ENCODE measurements at places on chromosomes 4 and X.

DNA sequence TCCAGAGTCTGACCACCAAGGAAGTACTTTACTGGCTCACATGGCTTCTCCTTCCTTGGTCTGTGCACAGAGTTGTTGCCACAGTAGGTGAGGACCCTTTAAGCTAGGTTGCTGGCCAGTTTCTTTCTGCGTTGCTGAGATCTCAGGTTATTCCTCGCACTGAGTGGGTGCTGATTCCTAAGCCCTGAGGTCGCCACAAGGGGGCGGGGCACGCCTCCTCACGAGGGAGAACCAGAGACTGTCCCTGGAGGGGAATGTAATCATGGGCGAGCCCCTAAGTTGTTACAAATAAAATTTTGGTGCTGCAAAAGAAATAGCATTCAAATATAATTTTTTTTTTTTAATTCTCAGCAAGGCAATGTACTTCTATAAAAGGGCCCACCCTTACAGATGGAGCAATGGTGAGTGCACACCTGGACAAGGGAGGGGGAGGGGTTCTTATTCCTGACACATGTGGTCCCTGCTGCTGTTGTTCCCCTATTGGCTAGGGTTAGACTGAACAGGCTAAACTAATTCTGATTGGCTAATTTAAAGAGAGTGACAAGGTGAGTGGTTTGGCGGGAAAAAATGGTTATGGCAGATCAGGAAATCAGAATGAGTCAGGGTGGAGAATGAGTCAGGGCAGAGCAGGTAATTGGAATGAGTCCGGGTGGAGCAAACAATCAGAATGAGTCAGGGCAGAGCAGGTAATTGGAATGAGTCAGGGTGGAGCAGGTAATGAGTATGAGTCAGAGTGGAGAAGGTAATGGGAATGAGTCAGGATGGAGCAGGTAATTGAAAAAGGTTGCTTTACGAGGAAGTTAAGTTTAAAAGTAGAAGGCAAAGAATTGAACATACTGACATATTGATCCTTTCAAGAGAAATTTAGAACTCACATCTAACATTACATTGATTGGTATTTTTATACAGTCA, 107.5 kb downstream of the VSIG4 start:
- DNase-seq, result no peak

- no peak for DNase-seq
These were observed 15.9 kb downstream of the TMEM192 start for GRCh38 chr4:165096776-165097175.

DNA sequence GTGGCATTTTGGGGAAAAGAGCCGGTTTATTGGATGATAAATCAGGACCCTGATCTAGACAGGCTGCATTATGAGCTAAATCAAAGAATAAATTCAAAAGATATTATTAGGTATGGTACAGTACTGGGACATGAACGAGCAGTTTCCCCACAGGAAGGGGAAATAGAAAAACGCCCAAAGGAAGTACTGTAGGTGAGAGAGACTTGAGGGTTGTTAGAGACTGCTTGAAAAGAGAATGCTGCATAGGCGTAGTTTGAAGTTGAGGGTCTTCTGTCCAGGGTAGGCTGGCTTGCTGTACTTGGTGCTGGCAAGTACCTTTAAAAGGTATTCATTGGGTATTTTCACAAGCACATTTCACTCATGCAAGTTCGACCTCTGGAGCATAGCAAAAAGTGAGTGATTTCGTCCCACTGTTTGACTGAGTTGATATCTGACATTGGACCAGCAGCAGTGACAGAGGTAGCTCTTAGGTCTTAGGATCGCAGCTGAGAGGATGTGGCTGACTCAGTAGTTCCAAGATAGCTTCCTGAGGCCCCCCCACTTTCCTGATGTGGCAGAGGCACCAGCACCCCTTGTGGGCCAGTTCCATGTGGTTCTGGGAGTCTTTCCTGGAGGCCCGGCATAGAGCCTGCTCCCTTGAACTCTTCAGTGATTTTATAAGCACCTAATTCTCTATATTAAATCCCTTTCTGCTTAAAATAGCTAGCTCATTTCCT, 64.3 kb downstream of the TMEM131L start:
- DNase-seq, result no peak

GRCh38 chr4:43048570-43048969, 156.1 kb downstream of the GRXCR1 start:
- no peak for DNase-seq

GRCh38 chr4:45897946-45898585, 225.8 kb downstream of the GABRG1 start:
- DNase-seq, result no peak

- DNase-seq, result no peak
These were observed 9.9 kb downstream of the FNIP2 start for GRCh38 chr4:158778712-158779111.

- no peak for DNase-seq
These were observed 110.9 kb upstream of the ENPEP start for GRCh38 chr4:110364911-110365520.

- DNase-seq, result no peak
These were observed 56.4 kb downstream of the FBXW7 start for GRCh38 chr4:152479428-152480026.

GRCh38 chr4:8045909-8046308, 106.2 kb upstream of the AFAP1 start:
- DNase-seq, result no peak

DNA sequence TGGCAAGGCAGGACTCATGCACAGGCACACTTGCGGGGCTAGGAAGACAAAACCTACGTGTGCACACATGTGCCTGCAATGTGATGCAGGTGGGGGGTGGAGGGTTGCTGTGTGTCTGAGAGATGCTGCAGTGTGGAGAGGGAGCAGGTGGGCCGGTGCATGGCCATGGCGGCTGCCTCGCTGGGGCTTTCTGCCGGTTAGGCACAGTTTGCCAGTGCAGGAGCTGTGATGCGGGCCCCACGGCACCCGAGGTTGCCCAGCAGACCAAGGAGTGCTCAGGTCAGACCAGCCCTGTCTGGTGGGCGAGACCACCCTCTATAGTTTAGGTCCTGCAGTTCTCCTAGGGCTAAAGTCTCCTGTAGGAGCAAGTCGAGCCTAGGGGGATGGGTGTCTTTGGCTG, 4.4 kb upstream of the AFM start:
- DNase-seq, result no peak

DNA sequence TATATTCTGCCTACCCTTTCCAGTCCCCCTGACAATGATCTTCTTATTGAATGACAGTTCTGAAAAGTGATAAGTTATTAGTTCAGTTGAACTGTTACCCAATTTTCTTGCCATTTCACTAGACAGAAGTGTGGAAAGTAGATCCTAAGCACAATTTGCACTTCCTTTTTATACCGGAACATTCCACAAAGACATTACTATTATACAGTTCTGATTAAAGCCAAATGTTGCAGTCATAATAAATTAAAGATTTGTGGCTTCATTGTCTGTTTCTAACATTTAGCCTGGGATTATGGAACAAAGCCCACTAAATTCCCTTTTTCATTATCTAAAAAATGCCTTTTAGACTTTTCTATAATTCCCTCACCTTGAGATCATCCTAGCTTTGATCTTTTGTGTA, 13.8 kb downstream of the SH3BGRL start:
- DNase-seq, result no peak

DNA sequence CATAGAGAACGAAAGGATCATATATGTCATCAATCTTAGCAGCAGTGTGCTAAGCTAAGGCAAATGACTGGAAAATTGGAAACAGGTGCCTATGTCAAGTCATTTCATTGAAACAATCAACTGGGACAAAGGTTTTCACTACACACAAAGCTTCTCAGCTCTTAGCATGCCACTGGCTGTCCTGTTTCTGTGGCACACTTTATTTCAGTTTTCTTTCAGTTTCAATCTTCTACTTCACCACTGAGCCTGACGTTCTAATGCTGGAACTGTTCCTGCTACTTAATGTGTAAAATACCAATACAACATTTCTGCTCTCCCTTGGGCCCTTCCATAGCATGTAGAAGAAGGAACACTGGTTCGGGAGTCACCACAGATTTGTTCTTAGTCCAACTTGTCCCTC, 378.3 kb upstream of the FMR1 start:
- DNase-seq, result no peak

DNA sequence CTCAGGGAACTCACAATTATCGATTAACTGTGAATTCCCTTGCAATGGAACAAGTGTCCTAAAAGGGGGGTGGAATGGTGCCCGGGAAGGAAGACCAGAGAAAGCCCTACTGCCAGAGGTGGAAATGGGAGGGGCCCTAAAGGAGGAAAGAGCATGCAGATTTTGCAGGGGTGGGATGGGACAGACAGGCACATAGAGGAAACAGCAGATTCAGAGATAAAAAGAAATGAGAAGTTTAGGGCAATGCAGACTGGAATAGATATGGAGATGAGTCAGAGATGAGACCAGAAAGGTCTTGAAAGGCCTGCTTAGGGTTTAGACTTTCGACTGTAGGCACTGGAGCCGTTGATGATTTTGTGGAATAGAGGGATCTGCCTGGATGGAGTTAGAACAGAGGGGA, 57.4 kb upstream of the PITX2 start:
- DNase-seq, result no peak

- no peak for DNase-seq
These were observed 759.6 kb downstream of the RAB28 start for GRCh38 chr4:12724510-12724909.

DNA sequence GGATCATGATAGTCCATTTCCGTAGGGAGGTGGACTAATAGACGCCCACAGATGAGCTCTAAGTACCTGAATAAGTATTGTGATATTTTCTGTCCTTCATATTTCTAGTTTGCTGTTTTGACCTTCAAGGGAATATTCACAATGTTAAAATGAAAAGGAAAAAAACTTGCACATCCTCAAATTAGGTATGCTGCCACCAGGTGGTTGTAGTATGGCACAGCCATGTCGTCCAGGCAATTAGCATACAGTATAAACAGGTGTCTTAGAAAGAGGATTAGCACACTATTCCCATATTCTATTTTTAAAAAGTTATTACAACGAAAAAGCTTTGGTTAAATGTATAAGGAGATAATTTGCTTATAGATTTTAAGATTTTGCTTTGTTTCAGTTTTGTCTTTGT, 802.0 kb downstream of the RPA4 start:
- DNase-seq, result no peak

- DNase-seq, result no peak
These were observed 12.8 kb downstream of the TBC1D9 start for GRCh38 chr4:140743194-140743931.

DNA sequence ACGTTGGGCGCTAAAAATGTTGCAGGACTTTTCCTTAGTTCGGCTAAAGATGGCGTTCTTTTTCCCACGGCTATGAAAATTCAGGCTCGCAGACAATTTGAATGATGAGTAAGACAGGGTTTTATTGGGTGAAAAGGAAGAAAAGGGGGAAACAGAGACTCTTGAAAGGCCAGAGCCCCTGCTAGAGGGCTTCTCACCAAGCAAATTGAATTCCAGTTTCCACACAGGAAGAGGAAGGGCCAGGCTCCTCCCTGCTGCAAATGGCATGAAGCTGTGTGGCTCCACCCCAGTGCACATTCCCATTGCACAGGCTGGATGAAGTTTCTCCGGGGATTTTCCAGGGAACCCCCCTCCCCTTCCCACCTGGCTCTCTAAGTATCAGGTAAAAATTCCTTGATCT, 210.9 kb downstream of the KLHL4 start:
- no peak for DNase-seq

- no peak for DNase-seq
These were observed 62.3 kb upstream of the NAP1L5 start for GRCh38 chr4:88759895-88760290.

- DNase-seq, result no peak
These were observed 37.1 kb downstream of the LGI2 start for GRCh38 chr4:24993551-24994080.

DNA sequence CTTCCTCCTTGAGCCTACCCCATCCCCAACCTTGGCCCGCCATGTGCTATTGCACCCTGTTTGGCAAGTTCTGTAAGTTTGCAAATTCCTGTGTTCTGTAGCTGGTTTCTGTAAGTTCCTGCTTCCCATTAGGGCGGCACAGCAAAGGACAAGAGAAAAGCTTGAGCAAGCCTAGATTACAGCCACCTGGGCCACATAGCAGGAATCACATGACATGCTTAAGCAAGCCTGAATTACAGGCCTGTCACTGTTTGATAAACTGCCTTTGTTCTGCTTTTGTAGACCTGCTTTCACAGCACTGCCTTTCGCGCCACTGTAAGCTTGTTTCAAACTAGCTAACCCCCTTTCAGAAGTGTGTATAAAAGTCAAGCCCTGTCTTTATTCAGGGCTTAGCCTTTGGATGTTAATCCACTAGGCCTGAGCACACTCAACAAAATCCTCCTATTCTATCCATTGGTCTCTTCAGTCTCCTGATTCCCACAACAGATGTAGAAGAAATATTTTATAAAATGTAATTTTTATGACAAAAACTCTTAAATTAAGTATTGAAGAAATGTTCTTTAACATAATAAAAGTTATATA, 906.8 kb upstream of the NDST4 start:
- DNase-seq, result no peak

DNA sequence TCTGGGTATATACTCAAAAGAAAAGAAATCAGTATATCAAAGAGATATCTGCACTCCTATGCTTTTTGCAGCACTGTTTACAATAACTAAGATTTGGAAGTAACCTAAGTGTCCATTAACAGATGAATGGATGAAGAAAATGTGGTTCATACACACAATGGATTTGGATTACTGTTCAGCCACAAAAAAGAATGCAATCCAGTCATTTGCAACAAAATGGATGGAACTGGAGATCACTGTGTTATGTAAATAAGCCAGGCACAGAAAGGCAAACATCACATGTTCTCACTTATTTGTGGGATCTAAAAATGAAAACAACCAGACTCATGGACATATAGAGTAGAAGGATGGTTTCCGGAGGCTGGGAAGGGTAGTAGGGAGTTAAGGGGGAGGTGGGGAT, 17.6 kb upstream of the NXT2 start:
- no peak for DNase-seq

GRCh38 chr4:149897783-149898182, 82.1 kb upstream of the IQCM start:
- no peak for DNase-seq

DNA sequence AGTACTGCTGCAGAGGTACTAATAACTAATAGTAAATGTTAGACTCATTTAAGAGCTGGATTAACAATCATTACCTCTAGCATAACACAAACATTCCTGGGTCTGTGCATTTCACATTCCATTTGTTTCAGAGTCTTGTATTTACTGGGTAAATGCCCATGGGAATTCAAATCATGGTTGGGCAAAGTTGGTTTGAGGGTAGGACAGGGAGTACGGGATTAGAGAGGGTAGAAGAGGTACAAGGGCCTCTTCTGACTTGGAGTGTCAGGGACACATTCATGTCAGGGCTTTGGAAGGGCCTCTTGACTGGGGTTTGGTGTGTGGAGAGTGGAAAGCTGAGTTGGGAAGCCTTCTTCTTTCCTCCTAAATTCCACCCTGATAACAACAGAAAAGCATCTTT, 65.9 kb downstream of the WWC2 start:
- no peak for DNase-seq
